ENCODE measurements at places on chromosomes 6 and 20.

GRCh38 chr20:5893052-5893451 is 57.3 kb downstream of the TRMT6 start:
- no peak for DNase-seq

DNA sequence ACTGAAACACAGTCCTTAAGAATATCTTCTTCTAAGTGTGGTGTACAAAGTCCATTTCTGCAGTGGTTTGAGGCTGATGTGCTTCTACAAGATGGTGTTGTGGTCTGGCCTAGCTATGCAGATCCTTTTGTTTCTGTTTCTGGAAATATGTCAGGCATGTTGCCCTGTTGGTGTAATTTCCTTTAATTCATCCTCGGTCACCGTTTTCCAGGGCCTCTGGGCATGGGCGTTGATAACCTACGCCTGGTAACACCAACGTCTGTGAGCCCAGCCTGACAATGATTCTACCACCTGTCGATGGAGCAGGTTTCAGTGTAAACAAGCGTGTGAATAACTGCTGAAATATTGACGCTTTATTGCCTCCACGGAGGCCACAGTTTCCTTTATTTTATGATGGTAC is 33.3 kb upstream of the AFDN start:
- peak; percentile 9 for DNase-seq

- DNase-seq, result no peak
These were observed 99.5 kb upstream of the SIRPG start for GRCh38 chr20:1757072-1757471.

DNA sequence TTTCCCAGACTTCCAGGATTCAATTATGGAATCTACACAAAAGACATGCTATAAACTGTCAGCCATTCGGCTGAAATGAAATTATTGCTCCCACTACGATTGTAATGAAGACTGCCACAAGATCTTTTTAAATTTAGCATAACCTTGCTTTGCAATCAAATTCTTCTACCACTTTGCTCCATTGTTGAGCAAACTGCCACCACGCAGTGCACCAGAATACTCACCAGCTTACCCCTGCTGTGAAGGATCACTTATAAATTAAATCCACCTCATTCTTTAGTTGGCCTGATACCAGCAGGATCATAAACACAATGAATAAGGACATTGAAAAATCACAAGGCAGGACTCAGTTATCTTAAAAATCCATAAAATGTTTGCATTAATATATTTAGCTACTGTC is 151.8 kb upstream of the PRND start:
- no peak for DNase-seq

DNA sequence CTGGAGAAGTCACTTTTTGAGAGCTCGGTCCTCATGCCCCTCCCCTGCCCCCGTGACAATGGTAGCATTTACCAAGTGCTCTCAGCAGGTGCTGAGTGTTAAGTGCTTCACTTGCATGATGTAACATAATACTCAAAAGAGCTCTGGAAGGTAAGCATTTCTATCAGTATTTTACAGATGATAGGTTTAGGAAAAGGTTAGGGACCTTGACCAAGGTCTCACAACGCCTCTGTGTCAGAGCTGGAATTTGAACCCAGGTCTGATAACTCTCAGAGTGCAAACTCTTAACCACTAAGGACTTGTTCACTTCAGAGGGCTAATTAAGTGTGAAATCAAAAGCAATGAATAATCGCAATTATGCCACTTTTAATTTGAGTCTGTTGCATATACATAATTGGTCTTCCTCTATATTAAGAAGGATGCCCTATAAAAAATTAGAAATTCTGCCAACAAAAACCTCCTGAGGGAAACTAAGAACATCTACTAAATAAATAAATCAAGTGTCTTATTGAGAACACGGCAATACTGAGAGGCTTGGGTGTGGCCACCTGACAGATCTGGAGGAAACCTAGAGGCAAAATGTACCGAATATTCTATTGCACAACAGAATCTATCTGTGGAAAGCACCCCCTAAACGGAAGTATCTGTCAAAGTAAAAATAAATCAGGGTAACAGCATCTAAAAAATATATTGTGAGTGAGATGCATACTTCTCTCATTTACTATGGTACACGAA is 109.8 kb downstream of the BACH2 start:
- DNase-seq, result no peak

All from activated CD8-positive, alpha-beta memory T cell treated with anti-CD3 and anti-CD28 coated beads for 24 hours (primary cell).